ENCODE measurements at places on chromosomes 2 and 18. TPM values are rescaled to one million over a fixed set of nuclear protein-coding genes. Genes with fewer than 3 reads are reported as not detected.

KIF5C gene
- 4.6 TPM for polyA plus RNA-seq

PSMA8 gene
- not detected for polyA plus RNA-seq

CNDP2 gene
- 268 TPM for polyA plus RNA-seq

IL37 gene
- not detected for polyA plus RNA-seq

Measured in renal pelvis (tissue), 12 donors.